ENCODE measurements at places on chromosomes 11 and 22.

- no peak for DNase-seq
These were observed 33.9 kb upstream of the SEPTIN5 start for GRCh38 chr22:19680287-19680881.

- no peak for DNase-seq
These were observed 691.4 kb upstream of the CCDC179 start for GRCh38 chr11:23551706-23552105.

- DNase-seq, result no peak
These were observed 49.8 kb upstream of the SCUBE2 start for GRCh38 chr11:9141186-9141585.

GRCh38 chr11:76551400-76551799, 106.6 kb downstream of the EMSY start:
- no peak for DNase-seq

- no peak for DNase-seq
These were observed 78.6 kb downstream of the MAML2 start for GRCh38 chr11:96264364-96264763.

DNA sequence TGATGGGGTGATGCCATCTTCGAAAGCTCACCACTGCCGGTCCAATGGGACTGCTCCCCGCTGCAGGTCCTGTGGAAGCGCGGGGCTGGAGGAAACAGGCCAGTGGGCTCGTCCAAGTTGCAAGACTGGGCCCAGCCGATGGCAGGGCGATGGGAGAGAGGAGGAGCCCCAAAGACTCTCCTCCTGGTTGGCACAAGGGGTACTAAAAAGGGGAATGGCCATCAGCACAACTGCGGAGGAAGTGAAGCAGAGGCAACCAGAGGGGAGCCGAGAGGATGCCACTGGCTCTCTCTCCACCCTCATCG, 357.1 kb downstream of the SHANK2 start:
- DNase-seq, result no peak

GRCh38 chr22:49906799-49907290, 11.4 kb downstream of the ALG12 start:
- DNase-seq, result no peak

GRCh38 chr11:122918734-122919133, 36.2 kb downstream of the JHY start:
- DNase-seq, result no peak

DNA sequence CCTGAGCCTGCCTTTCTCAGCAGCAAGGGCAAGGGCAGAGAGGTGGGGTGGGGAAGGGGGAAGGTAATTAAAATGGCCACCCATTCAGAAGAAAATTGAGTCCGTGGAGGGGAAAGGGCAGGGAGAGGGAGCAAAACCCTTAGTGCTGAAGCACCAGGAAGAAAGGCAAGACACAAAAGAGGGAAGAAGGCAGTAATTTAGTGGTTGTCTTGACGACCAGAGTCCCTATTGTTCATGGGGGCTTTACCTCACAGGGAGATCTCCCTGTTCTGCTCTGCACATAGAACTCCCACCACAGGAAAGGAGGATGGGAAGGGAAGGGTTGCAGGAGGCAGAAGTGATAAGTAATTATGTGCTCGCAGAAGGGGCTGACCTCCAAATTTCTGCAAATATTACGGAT, 23.4 kb downstream of the SNX19 start:
- DNase-seq, result no peak
